ENCODE measurements at places on chromosomes 5 and 9.

GRCh38 chr9:135809166-135809565 is 98.2 kb downstream of the CAMSAP1 start:
- DNase-seq: no peak

DNA sequence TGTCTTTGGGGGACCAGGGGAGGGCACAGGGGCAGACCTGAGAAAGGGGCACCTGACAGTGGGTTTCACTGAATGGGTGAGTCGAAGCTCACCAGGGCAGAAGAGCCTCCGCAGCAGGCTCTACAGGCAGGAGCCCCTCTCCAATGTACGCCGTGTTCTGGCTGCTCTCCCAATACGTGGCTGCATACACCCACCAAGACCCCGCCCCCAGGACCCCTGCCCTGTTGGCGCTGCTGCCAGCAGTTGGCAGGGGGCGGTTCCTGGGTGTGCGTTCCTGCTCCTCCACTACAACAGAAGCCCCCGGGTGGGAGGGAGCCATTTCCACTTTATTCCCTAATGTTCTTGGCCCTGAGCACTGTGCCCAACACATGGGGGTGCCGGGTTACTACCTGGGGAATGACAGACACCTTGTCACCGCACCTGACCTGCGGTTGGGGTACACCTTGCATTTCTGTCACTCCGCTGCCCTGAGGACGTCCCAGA is 30.3 kb downstream of the SARDH start:
- DNase-seq: no peak

GRCh38 chr9:114006931-114007691 is 71.0 kb downstream of the AMBP start:
- DNase-seq: no peak

- DNase-seq: no peak
Measured at GRCh38 chr5:67027171-67027570, 169.4 kb downstream of the CD180 start.

GRCh38 chr5:88827997-88828396 is 55.0 kb downstream of the MEF2C start:
- DNase-seq: no peak

Data from SW 1271 (cell line).